Tibial artery (tissue), 4 donors: ENCODE measurements at places on chromosomes 16 and 17.
A peak's percentile ranks its signal among the peaks of the same experiment; 100 is the strongest.

- no peak for DNase-seq
- no peaks in the 10 kb centered on the region for H3K36me3 ChIP-seq
- no peak overlapping the region for H3K27ac ChIP-seq
- peaks cover 15% of the 10 kb centered on the region for H3K27me3 ChIP-seq
Measured at GRCh38 chr16:4743226-4743878, 9.0 kb downstream of the DNAAF8 start.

DNA sequence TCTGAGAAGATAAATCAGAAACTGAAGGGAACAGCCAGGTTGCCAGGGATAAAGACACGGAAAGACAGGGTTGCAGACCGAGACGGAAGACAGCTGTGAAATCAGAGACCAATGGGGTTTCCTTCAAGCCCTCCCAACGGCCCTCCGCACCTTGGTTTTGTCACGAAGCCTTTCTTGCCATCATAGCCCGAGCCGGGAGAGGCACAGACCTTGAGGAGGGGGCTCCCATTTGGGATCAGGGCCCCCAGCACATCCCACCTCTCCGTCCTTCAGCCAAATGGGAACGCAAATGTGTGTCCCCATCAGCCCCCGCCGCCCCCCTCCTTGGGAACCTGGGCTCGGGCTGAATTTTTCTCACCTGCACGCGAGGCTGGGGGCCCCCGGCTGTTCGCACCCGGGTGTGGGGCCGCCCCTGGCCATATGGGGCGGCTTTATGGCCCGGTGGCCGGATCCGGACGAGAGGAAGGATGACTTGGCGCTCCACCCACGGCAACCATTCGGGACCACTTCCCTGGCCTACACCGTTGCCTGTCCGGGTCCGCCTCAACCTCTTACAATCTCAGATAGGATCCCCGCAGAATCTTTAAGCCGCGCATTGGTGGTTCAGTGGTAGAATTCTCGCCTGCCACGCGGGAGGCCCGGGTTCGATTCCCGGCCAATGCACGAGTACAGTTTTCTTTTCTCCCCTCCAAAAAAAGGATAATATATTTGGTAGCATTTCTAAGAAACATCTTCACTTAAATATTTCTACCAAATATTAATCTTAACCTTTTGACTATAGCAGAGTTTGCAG is 1.4 kb upstream of the HES7 start:
- H3K4me1 ChIP-seq, result peaks cover 69% of the 10 kb centered on the region
- no peaks in the 10 kb centered on the region for H3K36me3 ChIP-seq
- peak; percentile 91 for DNase-seq
- peak overlapping the region; percentile 68 for H3K27ac ChIP-seq
- peak overlapping the region; percentile 56 for H3K4me3 ChIP-seq
- H3K27me3 ChIP-seq, result peaks cover 10% of the 10 kb centered on the region

GRCh38 chr16:54240271-54241129 is 46.1 kb downstream of the IRX3 start:
- DNase-seq, result no peak
- no peak overlapping the region for H3K4me3 ChIP-seq
- no peaks in the 10 kb centered on the region for H3K36me3 ChIP-seq
- peaks cover 17% of the 10 kb centered on the region for H3K4me1 ChIP-seq
- peak overlapping the region; percentile 59 for H3K27ac ChIP-seq

- no peak overlapping the region for H3K4me3 ChIP-seq
- peaks cover 8% of the 10 kb centered on the region for H3K4me1 ChIP-seq
- no peaks in the 10 kb centered on the region for H3K27me3 ChIP-seq
- peaks cover 24% of the 10 kb centered on the region for H3K36me3 ChIP-seq
Measured at GRCh38 chr17:4956493-4957061, 5.7 kb downstream of the ENO3 start.

- no peaks in the 10 kb centered on the region for H3K27me3 ChIP-seq
- DNase-seq, result peak; percentile 91
- peaks cover 53% of the 10 kb centered on the region for H3K4me1 ChIP-seq
- H3K4me3 ChIP-seq, result no peak overlapping the region
Measured at GRCh38 chr17:57911834-57912673, 43.2 kb downstream of the CUEDC1 start.

GRCh38 chr17:20063665-20064648 is 54.8 kb downstream of the SPECC1 start:
- H3K4me1 ChIP-seq, result no peaks in the 10 kb centered on the region
- H3K27me3 ChIP-seq, result no peaks in the 10 kb centered on the region

GRCh38 chr16:54974367-54974766 is 43.7 kb downstream of the IRX5 start:
- H3K4me1 ChIP-seq, result no peaks in the 10 kb centered on the region
- H3K27me3 ChIP-seq, result no peaks in the 10 kb centered on the region
- no peaks in the 10 kb centered on the region for H3K36me3 ChIP-seq
- no peak for DNase-seq
- H3K4me3 ChIP-seq, result no peak overlapping the region
- H3K27ac ChIP-seq, result no peak overlapping the region

DNA sequence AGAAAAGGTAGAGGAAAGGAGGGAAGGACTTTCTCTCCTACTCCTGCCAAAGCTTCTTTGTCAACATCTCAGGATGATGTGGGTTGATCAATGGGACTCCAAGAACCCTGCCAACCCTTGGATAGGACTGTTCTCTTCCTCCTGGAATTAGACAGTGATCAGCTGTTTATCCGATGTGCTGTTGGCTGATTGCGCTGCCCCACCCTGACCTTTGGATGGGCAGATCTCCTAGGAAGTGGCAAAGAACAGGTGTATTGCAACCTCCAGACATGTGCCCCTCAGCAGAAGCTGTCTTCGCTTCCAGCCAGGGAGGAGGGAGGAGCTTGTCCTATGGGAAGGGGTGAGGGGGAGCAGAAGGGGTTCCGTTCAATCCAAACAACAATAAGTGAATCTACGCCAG is 30.5 kb downstream of the SLC5A11 start:
- H3K4me1 ChIP-seq, result no peaks in the 10 kb centered on the region
- DNase-seq, result no peak
- no peak overlapping the region for H3K27ac ChIP-seq
- no peaks in the 10 kb centered on the region for H3K27me3 ChIP-seq
- no peaks in the 10 kb centered on the region for H3K36me3 ChIP-seq
- no peak overlapping the region for H3K4me3 ChIP-seq

- no peak for DNase-seq
- no peaks in the 10 kb centered on the region for H3K36me3 ChIP-seq
- H3K27me3 ChIP-seq, result peaks cover 33% of the 10 kb centered on the region
- no peak overlapping the region for H3K4me3 ChIP-seq
Measured at GRCh38 chr17:63440127-63440769, 5.9 kb downstream of the CYB561 start.

- no peaks in the 10 kb centered on the region for H3K4me1 ChIP-seq
- H3K27ac ChIP-seq, result no peak overlapping the region
- H3K27me3 ChIP-seq, result peaks cover 11% of the 10 kb centered on the region
- DNase-seq, result peak; percentile 65
Measured at GRCh38 chr17:64025732-64026294, 5.4 kb upstream of the ICAM2 start.

DNA sequence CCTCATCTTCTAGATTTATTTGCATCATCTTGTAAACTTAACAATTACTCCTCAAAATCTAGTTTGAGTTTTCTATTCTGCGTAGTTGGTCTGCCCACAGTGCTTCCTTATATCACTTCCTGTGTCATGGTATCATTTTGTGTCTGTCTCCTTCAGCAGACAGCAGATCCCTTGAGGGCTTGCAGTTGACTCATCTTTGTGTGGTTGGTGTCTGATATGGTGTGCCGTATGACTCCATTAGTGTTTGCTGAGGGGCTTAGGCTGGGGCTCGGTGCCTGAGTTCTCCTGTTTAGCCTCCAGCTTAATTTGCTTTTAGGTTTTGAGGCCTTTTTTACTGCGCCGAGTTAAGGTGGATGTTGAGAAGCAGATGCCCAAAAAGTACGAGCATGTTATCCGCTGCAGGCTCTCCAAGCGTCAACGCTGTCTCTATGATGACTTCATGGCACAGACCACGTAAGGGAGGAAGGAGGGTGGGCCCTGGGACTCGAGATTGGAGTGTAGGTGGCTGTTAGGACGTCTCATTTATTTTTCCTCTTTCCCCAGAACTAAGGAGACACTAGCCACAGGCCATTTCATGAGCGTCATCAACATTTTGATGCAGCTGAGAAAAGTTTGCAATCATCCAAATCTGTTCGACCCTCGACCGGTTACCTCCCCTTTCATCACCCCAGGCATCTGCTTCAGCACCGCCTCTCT is 16.9 kb downstream of the SRCAP start:
- H3K4me3 ChIP-seq, result no peak overlapping the region
- no peaks in the 10 kb centered on the region for H3K4me1 ChIP-seq
- peaks cover 100% of the 10 kb centered on the region for H3K36me3 ChIP-seq
- no peak overlapping the region for H3K27ac ChIP-seq

DNA sequence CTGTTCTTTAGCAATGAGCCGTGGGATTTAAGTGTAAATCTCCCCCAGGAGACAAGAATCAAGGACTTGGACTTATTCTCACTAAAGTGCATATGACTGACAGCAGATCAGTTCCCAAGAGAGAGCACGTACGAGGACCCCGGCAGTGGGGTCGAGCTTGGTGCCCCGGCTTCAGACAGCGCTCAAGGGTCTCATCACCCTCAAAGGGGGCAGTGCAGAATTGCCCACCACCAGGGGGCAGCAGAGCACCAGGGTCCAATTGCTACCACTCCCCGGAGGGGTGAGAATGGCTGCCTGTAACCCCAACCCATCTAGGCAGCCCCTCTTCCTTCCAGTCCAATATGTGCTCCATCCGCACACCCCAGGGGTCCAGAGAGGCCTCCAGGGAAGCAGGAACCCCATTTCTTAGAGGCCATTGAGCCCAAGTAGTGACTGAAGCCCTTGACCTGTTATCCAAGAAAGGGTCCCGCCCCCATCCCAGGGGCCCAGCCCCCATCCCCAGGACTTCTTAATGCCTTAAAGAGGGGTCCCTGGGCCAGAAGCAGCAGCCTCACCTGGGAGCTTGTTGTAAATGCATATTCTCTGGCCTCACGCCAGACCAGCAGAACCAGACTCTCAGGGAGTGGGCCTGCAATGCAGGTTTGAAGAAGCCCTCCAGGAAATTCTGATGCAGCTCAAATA is 86.1 kb downstream of the ZDHHC7 start:
- no peak overlapping the region for H3K27ac ChIP-seq
- H3K36me3 ChIP-seq, result no peaks in the 10 kb centered on the region
- no peaks in the 10 kb centered on the region for H3K27me3 ChIP-seq
- DNase-seq, result no peak
- H3K4me3 ChIP-seq, result no peak overlapping the region

DNA sequence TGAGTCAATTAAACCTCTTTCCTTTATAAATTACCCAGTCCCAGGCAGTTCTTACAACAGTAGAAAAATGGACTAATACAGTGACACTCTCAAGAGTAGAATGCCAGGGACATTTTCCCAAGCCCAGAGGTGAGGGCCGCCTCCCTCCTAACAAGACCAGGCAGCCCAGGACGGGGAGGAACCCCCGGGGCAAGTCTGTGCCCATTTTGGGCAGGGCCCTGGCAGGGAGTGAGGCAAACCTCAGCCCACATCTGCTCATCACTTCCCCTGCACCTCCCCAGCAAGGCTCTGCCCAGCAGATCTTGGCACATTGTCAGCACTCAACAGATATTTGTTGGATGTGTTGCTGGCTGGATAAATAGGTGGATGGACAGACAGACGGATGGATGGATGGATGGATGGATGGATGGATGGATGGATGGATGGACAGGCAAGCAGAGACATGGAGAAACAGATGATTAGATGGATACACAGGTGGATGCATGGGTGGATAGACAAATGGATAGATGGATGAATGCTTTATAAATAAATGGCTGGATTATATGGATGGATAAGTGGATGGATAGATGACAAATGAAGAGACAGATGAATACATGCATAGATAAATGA is 271.3 kb downstream of the PARN start:
- no peak for DNase-seq
- no peak overlapping the region for H3K27ac ChIP-seq

DNA sequence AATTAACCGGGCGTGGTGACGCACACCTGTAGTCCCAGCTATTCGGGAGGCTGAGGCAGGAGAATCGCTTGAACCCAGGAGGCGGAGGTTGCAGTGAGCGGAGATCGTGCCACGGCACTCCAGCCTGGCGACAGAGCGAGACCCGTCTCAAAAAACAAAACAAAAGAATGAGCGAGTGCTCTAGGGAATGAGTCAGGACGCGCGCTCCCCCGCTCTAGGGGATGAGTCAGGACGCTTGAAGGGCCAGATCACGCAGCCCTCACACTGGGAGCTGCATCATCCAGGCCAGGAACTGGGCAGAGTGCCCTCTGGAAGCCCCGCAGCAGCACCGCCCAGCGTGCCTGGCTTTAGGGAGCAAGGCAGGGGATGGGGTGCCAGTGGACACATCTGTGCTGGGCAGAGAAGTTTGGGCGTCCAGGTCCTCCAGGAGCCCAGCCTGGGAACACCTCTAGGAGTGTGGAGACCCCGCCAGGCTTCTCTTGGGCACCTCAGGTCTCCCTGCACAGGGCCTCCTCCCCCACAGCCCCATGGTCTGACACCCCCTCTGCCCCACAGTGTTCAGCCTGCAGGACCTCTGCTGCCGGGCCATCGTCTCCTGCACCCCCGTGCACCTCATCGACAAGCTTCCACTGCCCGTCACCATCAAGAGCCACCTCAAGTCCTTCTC is 3.9 kb upstream of the WFIKKN1 start:
- H3K27ac ChIP-seq, result no peak overlapping the region
- H3K36me3 ChIP-seq, result peaks cover 52% of the 10 kb centered on the region
- H3K27me3 ChIP-seq, result no peaks in the 10 kb centered on the region
- no peak for DNase-seq
- no peaks in the 10 kb centered on the region for H3K4me1 ChIP-seq

- no peak for DNase-seq
- no peak overlapping the region for H3K4me3 ChIP-seq
- H3K36me3 ChIP-seq, result no peaks in the 10 kb centered on the region
- H3K27ac ChIP-seq, result no peak overlapping the region
Measured at GRCh38 chr17:75921596-75921995, 16.9 kb upstream of the MRPL38 start.

- no peaks in the 10 kb centered on the region for H3K36me3 ChIP-seq
- DNase-seq, result peak; percentile 42
- no peak overlapping the region for H3K27ac ChIP-seq
- peaks cover 3% of the 10 kb centered on the region for H3K27me3 ChIP-seq
- H3K4me1 ChIP-seq, result no peaks in the 10 kb centered on the region
Measured at GRCh38 chr17:33874617-33875060, 380.4 kb upstream of the CCL2 start.

DNA sequence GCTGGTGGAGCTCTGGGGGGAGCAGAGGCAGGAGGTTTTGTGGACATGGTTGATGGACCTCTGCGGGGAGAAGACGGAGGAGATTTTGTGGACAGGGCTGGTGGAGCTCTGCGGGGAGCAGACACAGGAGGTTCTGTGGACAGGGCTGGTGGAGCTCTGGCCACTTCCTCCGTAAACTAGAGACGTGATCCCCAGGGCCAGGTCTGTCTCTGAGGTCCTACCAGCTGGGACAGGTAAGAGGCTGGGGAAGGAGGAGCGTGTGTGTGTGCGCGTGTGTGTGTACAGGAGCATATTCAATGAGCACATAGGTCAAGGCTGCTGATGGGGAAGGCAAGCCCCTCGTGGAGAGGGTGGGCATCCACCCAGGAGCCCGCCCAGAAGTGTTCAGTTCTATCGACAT is 20.6 kb downstream of the RPH3AL start:
- no peaks in the 10 kb centered on the region for H3K36me3 ChIP-seq
- peak overlapping the region; percentile 10 for H3K4me3 ChIP-seq
- H3K27ac ChIP-seq, result peak overlapping the region; percentile 43
- DNase-seq, result peak; percentile 17
